ENCODE measurements at places on chromosomes 7 and 10.

DNA sequence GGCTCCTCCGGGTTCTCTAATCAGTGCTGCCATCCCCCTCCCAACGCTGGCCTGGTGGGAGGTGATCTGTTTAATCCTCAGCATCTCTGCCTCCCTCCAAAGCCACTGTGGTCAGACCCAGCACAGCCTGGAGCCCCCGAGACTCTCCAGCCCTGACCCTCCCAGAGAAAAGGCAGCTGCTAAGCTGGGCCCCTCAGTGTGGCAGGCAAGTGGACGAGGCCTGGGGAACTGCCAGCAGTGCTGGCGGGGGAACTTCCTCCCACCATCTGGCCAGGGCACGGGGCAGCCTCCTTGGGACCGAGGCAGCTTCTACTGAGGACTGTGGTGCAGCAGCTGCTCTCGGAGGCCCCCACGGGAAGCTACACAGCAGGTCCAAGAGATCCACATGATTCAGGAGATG, 51.1 kb downstream of the DPYSL4 start:
- no peak for DNase-seq

- DNase-seq: peak; percentile 53
Observed at GRCh38 chr7:137880432-137880831, 33.7 kb upstream of the DGKI start.

- no peak for DNase-seq
Observed at GRCh38 chr7:90594751-90595317, 1.3 kb upstream of the CDK14 start.

- DNase-seq: peak; percentile 76
Observed at GRCh38 chr10:11232222-11232961, 214.7 kb downstream of the CELF2 start.

DNA sequence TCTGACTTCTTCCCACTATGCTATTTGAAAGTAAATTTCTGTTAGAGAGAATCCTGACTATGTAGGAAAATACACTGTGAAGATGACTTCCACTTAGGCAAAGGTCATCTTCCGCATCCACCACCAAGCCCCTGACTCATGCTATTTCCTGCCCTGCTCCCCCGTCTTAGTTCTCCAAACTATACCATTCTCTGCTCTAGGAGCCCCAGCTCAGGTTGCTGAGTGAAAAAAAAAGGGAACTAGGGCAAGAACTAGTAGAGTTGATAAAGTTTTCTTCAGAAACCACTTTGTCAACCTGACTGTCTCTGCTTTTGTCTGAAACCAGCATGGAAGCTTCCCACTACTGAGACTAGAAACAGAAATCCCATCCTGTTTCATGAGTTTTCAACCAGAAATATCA, 96.9 kb downstream of the EVX1 start:
- DNase-seq: no peak

GRCh38 chr7:73871163-73872011, 10.4 kb downstream of the TMEM270 start:
- no peak for DNase-seq

GRCh38 chr10:44975431-44976331, 2.9 kb downstream of the DEPP1 start:
- DNase-seq: no peak
